ENCODE measurements at places on chromosomes 7 and 10.

DNA sequence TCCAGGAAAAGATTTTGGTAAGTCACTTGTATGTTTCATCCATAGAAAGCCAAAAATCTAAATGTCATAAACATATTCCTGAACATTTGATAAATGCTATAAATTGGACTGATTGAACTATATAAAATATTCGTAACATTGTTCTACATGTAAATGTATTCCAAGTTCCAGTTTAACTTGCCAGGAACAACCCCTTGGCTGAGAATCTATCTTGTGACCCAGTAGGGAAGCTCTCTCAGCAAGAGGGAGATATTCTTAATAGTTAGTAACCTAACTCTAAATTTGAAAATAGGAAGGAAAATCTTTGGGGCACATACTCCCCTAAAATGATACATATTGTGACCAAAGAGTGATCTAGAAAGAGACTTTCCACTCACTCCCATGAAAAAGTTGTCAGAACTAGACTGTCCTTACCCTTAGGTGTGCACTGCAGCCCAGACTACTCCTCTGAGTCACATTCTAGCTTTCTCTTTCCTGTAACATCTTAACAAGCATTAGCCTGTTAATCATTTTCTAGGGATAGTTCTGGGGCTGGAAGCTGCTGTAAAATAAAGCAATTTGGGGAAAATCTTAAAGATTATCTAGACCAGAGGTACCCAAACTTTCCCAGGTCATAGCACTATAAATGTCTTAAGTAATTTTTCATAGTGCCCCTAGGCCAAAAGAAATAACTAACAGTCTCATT, 73.7 kb upstream of the SKAP2 start:
- no peak for DNase-seq

GRCh38 chr7:35038354-35038753, 1.1 kb upstream of the DPY19L1 start:
- DNase-seq, result no peak

DNA sequence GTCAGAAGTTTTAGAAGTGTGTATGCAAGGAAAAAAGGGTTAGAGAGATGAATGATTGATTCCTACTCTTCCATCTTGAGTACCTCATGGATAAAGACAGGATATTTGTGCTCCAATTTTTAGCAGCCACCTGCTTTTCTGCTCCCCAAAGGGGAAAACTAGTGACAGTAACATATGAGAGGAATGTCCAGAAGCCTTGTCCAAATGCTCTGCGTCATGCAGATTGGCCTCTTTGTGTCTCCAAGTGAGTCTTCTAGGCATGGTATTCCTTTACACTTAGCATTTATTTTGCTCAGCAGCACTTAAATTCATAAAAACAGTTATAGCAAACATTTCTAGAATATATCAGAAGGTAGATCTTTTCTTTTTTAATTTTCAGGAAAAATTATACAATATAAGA, 306.8 kb downstream of the CNTNAP2 start:
- DNase-seq, result no peak

DNA sequence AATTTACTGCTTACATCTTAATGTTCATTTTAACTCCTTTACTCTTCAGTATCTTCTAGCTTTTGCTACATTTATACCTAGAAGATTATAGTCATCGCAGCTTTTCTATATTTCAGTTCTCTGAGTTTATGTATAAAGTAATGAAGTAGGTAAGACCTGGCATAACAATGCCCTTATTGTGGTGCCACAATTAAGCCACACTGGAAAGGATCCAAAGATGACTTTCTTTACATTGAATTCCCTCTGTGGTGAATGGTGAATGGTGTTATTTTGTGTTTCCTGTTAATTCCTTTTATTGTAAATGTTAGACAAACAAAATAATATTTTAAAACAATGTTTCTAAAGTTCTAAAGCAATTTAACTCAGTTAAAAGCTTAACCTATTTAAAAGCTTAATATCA, 36.2 kb downstream of the SEMA3D start:
- no peak for DNase-seq

DNA sequence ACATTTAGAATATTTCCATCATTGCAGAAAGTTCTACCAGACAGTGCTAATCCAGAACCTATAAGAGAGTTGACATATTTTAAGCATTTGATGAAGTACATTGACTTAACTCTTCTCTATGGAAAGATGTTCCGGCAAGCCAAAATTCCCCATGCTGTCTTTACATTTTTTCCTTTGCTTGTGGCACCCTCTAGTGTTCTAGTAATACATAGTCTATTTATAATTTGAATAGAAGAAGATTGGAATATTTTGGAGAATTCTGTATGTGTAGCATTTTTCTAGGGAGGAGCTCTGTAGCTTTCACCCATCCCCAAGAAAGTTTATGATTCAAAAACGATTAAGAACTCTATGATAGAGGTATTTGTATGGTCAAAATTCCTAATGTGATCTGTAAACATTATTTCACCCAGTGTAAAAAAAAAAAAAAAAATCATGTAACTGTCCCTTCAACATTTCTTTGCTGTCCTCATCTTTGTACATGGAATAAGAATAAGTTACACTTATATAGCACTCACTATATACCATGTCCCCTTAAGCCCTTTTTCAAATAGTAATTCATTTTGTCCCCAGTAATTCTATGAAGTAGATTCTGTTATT, 33.2 kb downstream of the NRF1 start:
- DNase-seq, result no peak

GRCh38 chr7:11410656-11411644, 421.0 kb downstream of the THSD7A start:
- DNase-seq, result no peak
